NCI-H1436 treated with DMSO at 0.1 percent for 48 hours (cell line): ENCODE measurements at places on chromosomes 6 and 20.

GRCh38 chr6:168089186-168090063 lies 10.4 kb upstream of the FRMD1 start:
- no peak for DNase-seq

DNA sequence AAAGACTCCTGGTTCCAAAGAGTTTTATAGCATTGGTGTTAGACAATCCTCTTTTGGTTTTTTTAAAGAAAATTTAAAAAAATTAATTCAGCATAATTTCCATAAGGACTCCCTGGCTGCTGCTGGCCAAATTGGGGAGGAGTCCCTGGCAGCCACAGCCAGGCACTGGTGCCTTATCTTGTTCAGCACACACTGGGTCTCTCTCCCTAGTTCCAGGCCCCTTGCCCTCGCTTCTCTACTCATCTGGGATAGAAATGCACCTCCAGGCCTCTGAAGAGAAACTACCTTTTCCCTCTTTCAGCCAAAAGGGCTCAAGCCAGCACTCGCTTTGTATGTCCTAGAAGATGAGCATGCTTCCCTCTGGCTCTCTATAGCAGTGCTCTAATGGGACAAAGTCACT lies 13.4 kb upstream of the MAPK13 start:
- no peak for DNase-seq

DNA sequence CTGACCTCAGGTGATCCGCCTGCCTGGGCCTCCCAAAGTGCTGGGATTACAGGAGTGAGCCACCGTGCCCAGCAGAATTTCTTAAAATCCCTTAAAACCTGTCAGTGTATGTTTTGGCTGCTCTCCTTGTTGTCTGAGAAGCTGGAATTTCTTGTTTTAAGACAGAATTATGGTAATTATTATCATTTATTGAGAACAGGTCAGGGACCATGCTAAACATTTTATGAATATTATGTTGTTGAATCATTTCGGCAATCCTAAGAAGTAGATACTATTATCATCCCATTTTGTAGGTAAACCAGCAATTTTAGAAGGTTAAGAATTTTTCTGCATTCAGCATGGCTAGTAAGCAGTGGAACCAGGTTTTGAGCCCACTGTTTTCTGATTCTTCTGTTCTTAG lies 86.1 kb upstream of the AKIRIN2 start:
- DNase-seq: no peak

GRCh38 chr6:139313229-139313628 lies 21.4 kb upstream of the TXLNB start:
- DNase-seq: no peak

GRCh38 chr6:127539272-127539671 lies 20.1 kb upstream of the MTCL3 start:
- DNase-seq: no peak

GRCh38 chr20:31691646-31692275 lies 30.9 kb downstream of the BCL2L1 start:
- no peak for DNase-seq

- DNase-seq: no peak
Measured at GRCh38 chr6:42659806-42660205, 62.6 kb downstream of the PRPH2 start.

- no peak for DNase-seq
Measured at GRCh38 chr20:13690943-13691342, 52.2 kb upstream of the TASP1 start.

DNA sequence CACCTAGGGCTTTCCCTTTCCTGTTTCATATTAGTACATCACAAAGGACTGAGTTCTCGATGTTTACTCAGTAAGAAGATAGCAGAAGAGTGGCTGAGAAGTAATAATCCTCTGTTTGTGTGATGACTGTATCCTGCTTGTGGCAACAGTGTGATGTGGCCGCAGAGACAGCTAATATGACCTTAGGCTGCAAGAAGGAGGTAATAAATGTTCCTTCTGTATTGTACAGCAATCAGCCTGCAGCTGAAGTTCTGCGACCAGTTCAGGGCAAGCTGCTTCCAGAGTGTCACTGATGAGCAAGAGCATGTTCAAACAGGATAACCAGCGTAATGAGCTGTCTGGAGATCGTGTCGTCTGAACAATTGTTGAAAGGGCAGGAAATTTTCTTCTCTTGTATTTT lies 70.9 kb downstream of the OPN5 start:
- DNase-seq: no peak

- DNase-seq: no peak
Measured at GRCh38 chr20:63027221-63027921, 20.6 kb upstream of the BHLHE23 start.

DNA sequence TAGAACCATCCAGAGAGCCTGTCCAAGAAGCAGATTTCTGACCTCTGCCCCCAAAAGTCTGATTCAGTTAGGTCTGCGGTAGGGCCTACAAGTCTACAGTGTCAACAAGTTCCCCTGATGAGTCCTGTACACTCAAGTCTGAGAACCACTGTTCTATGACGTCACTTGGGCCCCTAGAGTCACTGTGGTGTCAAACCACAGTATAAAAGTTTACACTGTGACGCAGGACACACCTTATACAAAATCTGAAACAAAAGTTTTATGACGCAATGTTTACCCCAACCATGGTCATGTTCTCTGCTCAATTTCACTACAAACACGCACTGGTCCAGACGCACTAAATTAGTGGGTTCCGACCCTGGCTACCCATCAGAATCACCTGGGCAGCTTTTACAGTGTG lies 17.9 kb downstream of the SLA2 start:
- DNase-seq: no peak

DNA sequence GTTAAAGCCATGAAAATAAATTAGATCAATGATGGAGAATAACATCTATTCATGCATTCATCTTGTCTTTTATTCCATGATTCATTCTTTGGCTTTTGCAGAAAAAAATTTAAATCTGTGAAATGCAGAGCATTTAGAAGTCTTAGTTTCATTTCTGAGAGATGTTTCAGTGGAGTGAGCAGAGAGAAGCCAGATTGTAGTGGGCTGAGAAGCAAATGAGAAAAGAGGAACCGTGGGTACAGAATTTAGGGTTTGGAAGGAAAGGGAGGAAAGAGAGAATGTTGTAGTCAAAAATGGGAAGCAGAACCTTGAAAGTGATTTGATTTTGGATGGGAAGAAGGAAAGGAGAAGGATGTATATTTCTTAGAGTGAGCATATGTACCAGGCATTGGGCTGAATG lies 260.3 kb upstream of the MAN1A1 start:
- no peak for DNase-seq
